ENCODE measurements at places on chromosomes 5 and 9.

DNA sequence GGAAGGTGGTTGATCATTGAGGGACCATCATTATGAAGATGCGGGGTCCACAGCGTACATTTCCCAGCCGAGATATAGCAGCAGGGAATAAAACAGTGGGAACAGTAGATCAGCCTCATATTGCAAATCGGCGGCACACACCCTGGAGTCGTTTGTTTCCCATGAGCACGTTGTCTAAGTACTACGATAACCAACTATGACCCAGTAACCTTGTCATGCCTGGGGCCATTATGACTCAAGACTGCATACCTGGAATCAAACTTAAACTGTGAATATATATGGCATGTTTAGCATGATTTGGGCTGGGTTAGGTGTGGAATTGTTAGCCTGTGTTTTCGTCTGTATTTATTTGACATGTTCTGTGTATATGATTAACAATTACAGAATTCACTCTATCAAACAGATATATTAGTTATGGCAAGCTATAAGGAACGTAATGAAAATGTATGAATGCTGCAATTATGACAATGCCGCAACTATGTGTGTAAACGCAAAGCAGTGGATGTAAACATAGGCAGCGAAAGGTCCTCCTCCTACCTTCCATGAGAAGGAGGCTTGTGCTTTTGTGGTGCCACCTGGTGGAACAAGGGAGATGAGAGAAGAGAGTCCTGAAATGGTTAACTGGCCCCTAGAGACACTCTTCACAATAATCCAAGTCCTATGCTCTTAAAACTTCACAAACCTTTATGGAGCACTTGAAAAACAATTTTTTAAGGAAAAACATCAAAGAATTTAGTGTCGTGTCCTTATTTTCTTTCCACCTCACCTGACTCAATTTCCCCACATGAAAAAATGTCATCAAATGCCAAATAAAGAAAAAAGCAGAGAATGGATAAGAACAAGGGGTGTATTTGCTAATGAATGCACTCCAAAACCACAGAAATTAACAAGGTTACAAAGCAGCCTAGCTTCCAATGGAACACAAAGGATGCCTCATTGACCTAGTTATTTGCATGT, 47.1 kb downstream of the SEMA5A start:
- DNase-seq, result no peak

DNA sequence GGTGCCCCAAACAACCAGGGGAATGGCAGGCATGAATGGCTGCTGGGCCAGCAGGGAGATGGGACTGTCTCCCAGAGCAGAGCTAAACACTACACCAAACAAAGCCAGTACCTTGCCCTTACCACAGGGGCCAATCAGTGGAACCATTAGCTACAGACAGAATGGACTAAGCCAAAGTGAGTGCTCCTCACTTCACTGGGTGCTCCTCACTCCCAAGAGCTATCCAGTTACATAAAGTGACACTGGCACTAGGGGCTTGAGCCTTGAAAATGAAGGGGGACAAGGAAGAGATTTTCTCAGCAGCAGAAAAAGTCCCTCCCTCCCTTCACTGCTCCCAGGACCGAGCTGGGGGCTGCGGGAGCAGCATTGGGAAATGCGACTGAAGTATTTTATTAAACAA, 110.9 kb upstream of the SHB start:
- DNase-seq, result no peak

DNA sequence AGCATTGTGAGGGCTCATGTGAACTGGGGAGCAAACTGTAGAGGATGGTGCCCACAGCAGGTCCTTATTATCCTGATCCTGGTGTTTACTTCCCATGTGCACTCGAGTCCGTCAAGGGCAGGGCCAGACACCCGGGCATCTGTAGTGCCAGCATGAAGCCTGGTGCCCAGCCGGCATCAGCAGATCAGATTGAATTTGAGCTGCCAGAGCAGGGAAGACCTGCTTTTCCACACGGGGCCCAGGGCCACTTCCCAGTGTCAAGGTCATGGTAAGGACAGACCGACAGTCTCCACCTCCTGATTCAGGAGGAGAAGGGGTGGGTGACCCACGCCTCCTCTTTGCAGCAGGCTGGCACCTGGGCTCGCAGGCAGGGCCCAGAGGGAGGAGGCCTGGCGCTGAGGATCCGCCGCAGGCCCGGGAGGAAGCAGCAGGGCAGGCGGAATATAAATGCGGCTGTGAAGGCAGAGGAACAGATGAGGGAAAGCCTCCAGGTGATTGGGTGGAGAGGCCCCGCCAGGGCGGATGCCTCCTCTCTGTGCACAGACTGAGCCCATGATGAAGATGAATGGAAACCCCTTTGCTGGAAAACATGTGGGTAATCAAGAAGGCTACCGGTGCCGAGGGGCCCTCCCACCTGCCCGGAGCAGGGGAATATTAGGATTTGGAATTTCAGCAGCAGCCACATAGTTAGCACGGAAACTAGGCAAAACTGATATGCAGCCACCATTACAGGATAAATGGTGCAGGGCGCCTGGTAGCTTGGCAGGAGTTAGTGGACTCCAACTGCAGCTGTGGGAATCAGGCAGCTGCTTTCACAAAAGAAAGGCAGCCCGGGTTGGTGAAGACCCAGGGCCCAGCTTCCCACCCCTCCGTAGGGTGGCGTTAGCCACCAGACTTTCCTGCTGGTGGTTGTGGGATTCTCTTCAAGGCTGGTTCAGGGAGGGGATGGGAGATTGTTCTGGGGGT, 114.9 kb downstream of the GAPVD1 start:
- no peak for DNase-seq

GRCh38 chr9:112252194-112252593, 77.1 kb upstream of the SUSD1 start:
- no peak for DNase-seq

GRCh38 chr9:86354818-86355309, 654 bp upstream of the TUT7 start:
- DNase-seq, result no peak

- no peak for DNase-seq
These were observed 378.1 kb upstream of the FAM174A start for GRCh38 chr5:100157066-100157465.

DNA sequence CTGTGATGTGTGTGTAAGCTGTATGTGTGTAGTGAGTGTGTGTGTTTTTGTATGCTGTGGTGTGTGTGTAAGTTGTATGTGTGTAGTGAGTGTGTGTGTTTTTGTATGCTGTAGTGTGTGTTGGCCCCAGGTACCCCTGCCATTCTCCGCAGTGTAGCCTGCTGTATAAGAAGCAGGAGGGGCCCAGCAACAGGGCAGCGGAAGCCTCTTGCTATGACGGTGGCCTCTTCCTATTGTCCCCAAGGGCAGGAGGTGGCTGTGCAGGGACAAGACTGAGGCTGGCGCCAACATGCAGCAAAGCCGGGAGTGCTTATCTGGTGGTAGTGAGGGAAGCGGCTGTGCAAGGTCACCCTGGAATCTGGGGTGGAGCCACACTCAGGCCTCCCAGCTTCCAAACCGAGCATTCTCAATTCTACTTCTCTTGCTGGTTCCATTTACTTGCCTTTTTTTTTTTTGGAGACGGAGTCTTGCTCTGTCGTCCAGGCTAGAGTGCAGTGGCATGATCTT, 5.1 kb downstream of the SPAAR start:
- no peak for DNase-seq

- DNase-seq, result no peak
These were observed 207.1 kb downstream of the VPS13A start for GRCh38 chr9:77384406-77384805.

All from H1 (cell line).